ENCODE measurements at places on chromosomes 16 and 17.

- DNase-seq, result no peak
Measured at GRCh38 chr17:80704894-80705293, 160.3 kb downstream of the RPTOR start.

DNA sequence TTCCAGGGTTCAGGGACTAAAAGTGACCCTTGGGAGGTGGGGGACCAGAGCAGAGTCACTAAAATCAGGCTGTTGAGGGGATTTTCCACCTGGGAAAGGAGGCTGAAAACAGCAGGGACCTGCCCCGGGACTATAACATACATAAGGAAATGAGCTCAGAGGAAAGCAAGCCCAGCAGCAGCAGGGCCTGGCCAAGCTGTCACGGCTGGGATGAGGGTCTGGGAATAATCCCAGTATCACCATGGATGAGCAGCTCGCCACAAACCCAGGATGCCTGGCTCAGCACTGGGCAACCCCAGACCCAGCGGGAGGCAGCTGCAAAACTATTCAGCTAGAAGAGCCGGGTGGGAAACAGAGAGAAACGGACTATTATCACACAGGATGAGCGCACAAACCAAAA lies 72.4 kb downstream of the RPH3AL start:
- no peak for DNase-seq

- DNase-seq, result no peak
Measured at GRCh38 chr16:86485746-86486145, 24.6 kb upstream of the FOXF1 start.

- no peak for DNase-seq
Measured at GRCh38 chr16:27232901-27233625, 29.7 kb downstream of the KDM8 start.

- no peak for DNase-seq
Measured at GRCh38 chr16:2966043-2966807, 2.1 kb downstream of the KREMEN2 start.

All from GF-D8 (cell line).